ENCODE measurements at places on chromosomes 1 and 21.

- DNase-seq: no peak
These were observed 161.6 kb upstream of the PTBP2 start for GRCh38 chr1:96559707-96560596.

GRCh38 chr1:179821524-179821923, 56.1 kb downstream of the TOR1AIP2 start:
- DNase-seq: no peak

DNA sequence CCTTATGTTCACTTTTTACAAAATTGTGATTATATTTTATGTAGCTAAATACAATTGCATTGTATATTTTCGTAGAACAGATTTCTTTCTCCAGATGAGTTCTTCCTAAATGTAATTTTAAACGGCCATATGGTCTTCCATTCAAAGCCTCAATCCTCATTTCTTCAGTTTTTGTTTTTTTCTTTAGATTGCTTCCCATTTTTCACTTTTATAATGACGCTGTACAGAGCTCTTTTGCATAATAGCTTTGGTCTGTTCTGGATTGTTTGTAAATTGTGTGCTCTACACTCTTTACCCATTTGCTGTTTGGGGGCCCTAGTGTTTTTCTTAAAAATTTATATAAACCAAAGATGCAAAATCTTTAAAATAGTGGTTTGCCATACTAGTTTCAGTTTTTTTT, 27.8 kb downstream of the AVPR1B start:
- DNase-seq: no peak

DNA sequence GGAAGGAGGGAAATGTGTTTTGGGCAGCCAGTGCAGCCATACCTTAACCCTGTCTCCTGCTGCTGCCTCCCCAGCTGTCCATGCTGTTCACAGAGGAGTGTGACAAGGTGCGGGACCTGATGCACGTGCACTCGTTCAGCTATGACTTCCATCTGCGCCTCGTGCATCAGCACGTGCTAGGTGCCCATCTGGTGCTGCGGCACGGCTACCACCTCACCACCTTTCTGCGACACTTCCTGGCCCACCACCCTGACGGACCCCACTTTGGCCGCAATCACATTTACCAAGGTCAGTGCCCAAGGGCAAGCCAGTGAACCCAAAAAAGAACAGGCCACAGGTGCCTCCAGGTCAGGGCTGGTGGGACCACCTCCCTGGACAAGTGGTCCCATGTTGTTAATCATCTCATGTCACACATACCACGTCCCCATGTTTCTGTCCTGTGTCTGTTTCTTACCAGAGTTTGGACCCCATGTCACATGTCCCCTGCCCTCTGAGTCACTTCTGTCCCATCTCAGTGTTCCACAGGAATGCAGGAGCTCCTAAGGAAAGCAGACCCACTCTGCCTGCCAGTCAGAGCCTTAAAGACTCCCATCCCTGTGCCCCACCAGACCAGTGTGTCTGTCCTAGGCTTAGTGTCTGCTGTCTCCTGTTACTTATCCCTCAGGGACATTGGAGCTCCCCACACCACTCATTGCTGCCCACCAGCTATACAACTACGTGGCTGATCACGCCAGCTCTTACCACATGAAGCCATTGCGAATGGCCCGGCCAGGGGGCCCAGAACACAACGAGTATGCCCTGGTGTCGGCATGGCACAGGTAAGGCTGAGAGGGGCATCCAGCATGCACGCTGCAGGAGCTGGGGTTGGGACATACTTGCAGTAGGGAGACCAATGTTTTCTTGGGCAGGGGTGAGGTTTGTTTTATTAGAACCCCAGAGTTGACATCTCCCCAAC, 6.6 kb downstream of the HYI start:
- no peak for DNase-seq

- DNase-seq: no peak
These were observed 18.8 kb upstream of the TMEM125 start for GRCh38 chr1:43251024-43251423.

DNA sequence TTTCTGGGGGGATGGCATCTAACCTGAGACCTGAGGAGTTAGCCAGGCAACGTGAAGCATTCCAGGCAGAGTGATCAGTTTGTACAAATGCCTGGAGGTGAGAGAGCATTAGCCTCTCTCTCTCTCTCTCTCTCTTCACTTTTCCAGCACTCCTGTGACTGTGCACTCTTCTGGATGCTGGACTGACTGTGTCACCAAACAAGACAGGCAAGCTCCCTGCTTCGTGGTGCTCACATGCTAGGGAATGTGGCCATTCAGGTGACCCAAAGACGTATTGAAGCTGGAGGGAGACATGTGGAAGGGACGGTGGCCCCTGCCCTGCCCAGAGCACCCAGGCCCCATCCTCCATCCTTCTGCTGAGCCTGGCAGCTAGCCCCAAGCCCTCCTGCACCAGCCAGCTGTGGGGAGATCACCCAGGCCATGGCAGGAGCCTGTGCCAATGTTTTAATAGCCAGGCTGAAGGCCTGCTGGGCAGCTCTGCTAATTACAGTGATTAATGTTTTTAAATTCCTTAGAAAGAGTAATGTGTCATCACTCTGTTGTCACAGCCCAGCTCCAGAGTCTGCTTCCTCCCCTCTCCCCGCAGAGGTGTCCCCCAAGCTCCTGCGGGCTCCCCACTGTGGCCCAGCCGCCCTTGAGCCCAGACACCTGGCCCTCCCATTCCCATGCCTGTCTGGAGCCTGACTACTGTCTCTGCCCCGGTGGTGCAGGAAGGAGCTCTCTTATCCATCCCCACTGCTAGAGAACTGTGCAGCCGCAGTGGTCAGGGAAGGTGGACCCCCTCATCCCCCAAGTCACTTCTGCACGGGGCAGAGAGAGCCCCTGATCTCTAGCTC, 48.9 kb downstream of the UBIAD1 start:
- no peak for DNase-seq

- peak; percentile 30 for DNase-seq
These were observed 827 bp downstream of the FMN2 start for GRCh38 chr1:240092301-240093119.

DNA sequence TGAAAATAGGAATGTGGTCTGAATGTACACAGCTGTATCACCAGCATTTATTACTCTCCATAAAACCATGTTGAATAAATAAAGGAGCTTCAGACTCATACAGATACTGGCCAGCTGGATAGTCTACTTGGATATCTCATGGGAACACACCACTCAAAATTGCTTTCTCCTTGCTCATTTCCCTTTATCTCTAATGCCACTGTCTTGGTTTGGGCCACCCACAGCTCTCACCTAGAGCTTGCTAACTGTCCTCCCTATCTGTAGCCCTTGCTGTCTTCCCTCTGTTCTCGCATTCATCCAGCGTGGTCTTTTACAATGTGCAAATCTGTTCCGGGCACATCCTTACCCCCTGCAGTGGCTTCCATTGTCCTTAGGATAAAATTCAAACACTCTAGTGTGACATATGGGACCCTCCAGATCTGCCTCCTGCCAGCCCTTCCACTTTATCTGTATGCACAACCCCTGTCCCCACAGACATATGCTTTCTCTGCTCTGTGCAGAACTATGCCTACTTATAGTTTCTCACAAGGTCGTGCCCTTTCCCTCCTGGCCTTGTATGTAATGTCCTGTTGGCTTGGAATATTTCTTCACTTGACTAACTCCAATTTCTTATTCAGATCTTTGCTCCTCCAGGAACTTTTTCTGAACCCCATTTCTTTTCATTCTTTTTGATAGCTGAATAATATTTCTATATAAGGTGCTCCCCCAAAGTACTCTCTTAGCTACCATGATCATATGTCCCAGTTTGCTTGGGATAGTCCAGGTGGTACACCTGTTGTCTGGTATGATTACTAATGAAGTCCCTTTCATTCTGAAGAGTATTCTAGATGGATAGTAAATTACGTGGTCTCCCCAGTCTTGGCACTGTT, 2.9 kb downstream of the FLVCR1 start:
- no peak for DNase-seq

- no peak for DNase-seq
These were observed 14.0 kb upstream of the SLC19A1 start for GRCh38 chr21:45556302-45556644.

DNA sequence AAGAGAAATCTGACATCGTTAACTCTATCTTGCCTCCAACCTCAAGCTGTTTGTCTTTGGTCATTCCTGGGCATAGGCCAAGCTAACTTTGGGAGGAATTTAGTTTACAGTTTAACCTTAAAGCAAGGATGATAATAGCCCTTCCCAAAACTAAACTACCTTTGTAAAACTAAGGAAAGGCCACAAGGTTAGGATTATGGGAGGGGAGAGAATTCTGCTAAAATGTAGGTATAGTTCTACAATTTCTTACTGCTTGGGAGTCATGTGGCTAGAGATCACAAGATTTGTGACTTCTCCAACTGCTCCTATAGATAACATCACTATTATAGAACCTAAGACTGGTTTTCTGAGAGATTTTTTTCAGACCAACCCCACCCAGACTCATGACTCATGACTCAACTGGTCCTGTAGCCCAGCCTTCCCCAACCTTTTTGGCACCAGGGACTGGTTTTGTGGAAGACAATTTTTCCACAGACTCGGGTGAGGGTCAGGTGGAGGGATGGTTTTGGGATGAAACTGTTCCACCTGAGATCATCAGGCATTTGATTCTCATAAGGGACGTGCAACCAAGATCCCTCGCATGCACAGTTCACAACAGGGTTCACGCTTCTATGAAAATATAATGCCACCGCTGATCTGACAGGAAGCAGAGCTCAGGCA, 70.7 kb upstream of the MUTYH start:
- no peak for DNase-seq

DNA sequence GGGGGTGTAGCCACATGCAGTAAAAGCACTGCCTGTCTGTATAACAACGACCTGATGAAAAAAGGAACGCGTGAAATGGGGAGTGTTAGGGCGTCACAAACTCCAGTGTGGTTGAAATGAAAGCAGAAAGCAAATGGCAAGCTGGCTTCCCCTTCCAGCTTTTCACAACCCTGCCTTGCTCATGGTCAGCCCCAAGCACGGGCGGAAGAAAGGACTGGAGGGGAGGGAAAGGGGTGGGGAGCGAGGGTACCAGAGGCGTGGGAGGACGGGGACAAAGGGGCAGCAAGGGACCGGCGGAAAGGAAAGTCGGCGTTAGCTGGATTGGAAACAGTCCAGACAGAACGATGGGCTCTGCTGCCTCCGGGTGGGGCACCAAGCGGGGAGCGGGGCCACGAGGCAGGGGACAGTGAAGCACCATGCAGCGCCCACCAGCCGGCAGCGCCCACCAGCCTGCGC, 9.6 kb downstream of the VPS26C start:
- peak; percentile 23 for DNase-seq

DNA sequence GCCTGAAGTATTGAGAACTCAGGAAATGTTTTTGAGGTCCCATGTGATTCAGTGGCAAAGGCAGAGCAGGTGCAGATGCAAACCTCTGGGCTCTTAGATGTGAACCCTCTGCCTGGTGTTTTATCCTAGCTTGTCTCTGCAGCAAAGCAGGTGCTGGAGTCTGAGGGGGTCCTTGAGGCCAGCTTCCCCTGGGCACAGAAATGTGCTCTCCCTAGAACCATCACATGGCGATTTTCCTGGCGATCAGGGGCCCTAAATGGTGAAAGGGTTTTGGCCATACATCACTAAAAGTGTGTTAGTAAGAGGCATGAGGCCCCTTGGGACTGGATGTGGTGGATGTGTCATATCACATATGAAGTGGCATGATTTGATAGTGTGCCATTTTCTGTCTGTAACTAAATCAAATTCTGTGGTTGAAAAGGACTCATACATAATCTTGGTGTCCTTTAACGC, 144.8 kb downstream of the ST6GALNAC3 start:
- DNase-seq: no peak

- no peak for DNase-seq
These were observed 5.9 kb upstream of the ATP1A2 start for GRCh38 chr1:160109686-160110085.

GRCh38 chr21:26041431-26042180, 129.0 kb downstream of the APP start:
- no peak for DNase-seq

DNA sequence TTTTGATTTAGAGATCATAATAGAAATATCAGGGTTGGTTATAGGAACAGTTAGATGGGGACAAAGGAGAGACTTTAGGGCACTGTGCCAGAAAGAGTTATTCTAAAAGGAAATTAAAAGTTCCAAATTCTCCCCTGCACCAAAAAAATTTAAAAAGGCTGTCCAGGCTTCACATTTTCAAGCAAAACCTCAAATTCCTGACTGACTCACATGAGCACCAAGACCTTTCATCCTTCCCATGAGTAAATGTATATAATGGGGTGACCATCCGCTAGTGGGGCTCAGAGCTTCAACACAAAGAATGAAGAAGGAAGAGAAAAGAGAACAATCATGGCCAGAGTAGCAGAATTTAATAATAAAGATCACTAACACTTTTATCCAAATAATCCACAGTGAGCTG, 131.6 kb upstream of the MROH9 start:
- DNase-seq: no peak

GRCh38 chr21:44850905-44851657, 22.4 kb downstream of the PTTG1IP start:
- DNase-seq: no peak

- DNase-seq: no peak
These were observed 326 bp downstream of the BRWD1 start for GRCh38 chr21:39313042-39313570.

DNA sequence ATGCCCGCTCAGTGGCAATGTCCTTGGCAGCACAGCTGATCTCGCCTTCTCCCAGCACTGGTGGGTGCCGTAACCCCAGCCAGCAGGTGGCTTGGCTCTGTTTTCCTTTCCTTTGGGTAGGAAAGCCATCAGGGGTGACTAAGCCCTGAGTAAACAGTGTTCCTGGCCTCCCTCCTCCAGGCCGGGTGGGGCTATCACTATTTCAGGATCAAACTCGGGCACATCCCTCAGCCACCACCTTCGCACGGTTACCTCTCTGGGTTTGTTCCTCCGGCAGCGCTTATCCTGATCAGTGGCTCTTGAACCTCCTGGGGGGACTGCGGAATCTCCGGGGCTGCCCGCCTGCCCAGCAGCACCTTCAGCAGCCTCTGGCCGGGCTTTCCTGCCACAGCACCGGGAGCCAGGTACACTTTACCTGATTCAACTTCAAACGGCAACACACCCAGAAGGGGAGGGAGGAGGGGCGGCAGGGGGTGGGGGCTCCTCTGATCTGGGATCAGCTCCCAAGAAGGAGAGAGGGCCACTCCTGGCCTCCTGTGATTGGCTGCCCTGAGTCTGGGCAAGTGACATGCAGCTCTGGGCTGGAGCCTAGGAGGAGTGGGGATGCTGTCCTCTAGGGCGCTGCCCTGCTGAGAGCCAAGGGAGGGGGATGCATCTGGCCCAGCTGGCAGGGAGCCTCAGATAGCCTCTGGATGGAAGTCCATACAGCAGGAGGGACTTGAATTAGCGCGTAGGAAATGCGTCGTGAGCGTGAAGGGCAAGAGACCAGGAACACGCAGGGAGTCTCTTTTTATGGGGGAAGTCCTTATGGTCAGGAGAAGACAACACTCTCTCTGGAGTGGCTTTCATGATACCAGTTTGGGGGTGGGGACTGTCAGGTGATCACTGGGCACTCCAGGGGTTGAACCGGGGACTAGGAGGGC, at the start of gene ASCL5:
TSS of gene ASCL5 (minus strand) at position 353 of the 923 bp plus-strand sequence. CDS start 11,812 bp downstream, outside the sequence.
- DNase-seq: no peak

DNA sequence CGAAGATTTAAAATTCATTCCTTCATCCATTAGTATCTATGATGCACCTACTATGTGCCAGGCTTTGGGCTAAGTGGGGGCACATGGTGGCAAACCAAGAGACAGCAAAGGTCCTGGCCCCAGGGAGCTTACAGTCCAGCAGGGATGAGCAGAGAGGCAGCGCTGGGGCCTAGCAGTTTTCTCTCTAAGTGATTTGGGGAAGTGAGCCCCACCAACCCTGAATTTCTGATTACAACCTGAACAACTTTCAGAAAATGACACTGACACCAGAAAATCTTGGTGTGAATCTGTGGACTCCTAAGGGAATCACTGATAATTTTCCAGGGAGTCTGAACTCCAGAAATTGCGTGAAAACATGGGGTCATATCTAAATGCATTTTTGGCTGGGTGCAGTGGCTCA, 111.5 kb downstream of the CAPN8 start:
- DNase-seq: no peak

- DNase-seq: no peak
These were observed 291.2 kb downstream of the PTPRC start for GRCh38 chr1:198929961-198930599.

All from neural crest cell (in vitro differentiated cells).